ENCODE measurements at places on chromosomes 12 and 14.

GRCh38 chr12:54502485-54502884 is 4.9 kb downstream of the NCKAP1L start:
- no peak for DNase-seq

- no peak for DNase-seq
These were observed 62.0 kb upstream of the ASPG start for GRCh38 chr14:104023325-104024055.

DNA sequence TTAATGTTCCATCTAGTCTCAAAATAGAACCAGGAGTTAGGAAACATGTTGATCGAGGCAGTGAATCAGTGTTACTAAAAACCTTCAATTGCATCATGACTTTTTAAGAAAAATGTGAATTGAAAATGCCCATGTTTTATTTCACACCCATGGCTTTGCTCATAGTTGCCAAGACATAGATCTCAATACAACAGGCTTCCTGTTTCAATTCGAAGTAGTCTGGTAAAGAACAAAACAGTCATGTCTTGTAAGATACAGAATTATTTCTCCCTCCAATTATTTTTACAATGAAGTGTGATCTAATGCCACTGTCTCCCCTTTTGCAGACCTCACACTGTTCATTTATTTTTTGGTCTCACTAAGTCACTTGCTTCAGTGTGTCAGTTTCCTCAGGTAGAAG is 44.6 kb upstream of the FAR2 start:
- DNase-seq = no peak

- no peak for DNase-seq
These were observed 198.2 kb downstream of the TSPAN9 start for GRCh38 chr12:3275171-3276041.

DNA sequence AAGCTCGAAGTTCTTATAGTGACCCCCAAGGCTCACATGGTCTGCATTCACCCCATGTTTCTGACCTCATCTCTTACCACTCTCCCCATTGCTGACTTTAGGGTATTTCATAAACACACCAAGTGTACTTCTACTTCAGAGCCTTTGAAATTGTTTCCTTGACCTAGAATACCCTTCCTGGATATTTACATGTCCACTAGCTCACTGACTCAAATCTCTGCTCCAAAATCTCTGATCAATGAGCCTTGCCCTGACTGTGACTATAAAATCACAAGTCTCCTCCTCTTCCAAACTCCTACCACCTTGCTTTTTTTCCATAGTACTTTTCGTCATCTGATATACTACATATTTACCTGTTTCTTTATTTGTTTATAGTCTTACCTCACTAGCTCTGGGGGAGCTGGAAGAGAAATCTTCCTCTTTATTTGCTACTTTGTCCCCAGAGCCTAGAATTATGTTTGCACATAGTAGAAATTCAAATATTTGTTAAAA is 105.1 kb downstream of the RMST start:
- DNase-seq = no peak

GRCh38 chr14:53144244-53144643 is 8.9 kb downstream of the DDHD1 start:
- no peak for DNase-seq

- no peak for DNase-seq
These were observed 34.6 kb upstream of the EVL start for GRCh38 chr14:100030452-100031153.

DNA sequence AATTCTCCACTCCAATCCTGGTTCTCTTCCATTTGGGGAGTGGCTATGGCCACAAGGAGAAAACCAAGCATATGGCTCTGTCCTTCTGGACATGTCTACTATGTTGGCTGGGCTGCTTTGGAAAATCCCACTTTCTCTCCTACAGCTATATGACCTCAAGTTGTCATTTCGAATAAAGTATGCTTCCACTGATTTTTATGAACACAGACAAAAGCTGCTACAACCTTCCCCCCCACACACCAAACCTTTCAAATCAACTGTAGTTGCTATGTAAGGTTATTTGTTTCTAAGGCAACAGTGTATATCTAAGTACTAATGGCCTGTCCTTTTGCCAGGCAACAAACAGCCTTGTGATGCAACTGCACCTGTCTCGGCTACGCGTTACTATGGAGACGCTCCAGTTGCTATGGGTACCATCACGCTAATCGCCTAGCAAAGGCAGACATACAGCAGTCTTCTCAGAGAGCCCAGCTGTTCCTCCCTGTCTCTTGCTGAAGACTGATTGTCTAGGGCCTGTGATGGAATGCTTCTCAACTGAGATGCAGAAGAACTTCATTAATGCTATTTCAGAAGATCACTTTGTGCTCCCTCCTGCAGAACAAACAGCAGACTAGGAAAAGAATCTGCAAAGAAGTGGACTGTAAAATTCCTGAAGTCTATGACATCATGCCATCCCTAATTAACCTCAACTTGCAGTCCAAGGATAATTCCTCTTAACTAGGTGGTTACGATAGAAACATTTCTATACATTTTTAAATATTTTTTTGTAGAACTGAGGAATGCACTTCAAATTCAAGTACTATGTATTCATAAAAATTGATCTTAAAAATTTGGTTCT is 67.6 kb downstream of the FOXN3 start:
- no peak for DNase-seq

GRCh38 chr14:84581041-84581440 is 948.9 kb upstream of the FLRT2 start:
- no peak for DNase-seq

Data from SIG-M5 (cell line).